ENCODE measurements at places on chromosomes 3 and 15.

GRCh38 chr3:122642935-122643334, 37.7 kb upstream of the PARP14 start:
- DNase-seq: no peak

DNA sequence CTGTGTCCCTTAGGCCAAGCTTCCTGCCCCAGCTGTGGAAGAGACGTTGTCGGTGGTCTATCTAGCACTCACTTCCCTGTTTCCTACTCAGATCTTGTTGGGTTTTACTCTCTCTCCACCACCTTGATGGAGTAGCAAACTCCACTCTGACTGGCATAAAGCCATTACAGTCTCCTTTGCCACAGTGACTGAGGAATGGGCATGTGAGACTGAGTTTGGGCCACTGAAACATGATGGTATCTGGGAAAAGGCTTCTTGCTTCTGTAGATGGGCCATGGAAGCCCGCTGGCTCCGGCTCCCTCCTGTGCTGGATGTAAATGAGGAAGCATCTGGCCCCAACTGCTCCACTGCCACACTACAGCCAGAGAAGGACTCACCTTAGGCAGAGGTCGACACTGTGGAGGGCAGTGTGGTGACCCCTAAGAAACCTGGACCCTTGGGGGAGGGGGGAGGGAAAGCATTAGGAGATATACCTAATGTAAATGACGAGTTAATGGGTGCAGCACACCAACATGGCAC, 9.4 kb upstream of the CAMK1 start:
- DNase-seq: no peak

DNA sequence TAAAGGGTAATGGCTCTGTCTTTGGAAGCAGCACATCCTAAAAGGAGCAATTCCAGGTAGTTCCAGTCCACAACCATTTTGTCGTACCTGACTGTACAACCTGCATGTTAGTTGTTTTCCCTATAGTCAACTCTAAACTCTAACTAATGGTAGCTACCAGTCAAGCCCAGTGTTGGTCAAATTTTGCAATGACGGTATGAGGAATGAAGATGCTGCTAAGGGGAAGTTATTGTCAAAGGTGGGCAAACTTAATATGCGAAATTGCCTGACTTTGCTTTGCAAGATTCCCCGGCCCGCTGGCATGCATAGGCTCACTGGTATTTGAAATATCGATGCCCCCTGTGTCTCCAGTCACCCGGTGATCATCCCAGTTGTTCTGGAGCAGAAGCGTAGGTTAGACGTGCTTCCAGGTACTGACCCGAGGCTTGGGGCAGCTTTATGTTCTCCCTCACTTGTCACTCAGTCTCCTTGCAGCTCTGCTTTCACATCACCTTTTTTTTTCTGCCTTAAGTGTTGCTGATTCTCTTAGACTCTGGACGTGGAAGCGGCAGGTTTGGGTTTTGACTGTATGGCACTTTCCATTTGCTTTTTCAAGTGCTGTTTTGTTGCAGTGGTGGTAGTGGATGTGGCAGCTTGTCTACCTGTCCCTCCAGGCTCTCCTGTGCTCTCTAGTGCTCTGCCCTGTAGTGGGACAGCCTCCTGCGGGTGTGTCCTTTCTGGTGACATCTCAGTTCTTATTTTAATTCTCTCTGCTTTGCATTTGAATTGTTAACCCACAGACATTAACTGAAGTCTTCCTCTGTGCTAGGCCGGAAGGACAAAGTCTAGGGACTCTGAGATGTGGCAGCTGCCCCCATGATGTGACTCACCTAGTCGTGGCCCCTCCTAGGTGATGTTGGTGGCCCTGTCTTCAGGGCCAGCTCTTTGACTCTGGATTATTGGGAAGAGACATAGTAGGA, 95.8 kb upstream of the UMPS start:
- DNase-seq: no peak

- DNase-seq: no peak
Measured at GRCh38 chr3:46874430-46874829, 3.1 kb upstream of the PTH1R start.

- no peak for DNase-seq
Measured at GRCh38 chr3:64805248-64805647, 117.4 kb upstream of the ADAMTS9 start.

GRCh38 chr3:46884427-46884826, 6.9 kb downstream of the PTH1R start:
- DNase-seq: no peak

GRCh38 chr3:105157067-105157765, 209.5 kb upstream of the ALCAM start:
- DNase-seq: no peak

DNA sequence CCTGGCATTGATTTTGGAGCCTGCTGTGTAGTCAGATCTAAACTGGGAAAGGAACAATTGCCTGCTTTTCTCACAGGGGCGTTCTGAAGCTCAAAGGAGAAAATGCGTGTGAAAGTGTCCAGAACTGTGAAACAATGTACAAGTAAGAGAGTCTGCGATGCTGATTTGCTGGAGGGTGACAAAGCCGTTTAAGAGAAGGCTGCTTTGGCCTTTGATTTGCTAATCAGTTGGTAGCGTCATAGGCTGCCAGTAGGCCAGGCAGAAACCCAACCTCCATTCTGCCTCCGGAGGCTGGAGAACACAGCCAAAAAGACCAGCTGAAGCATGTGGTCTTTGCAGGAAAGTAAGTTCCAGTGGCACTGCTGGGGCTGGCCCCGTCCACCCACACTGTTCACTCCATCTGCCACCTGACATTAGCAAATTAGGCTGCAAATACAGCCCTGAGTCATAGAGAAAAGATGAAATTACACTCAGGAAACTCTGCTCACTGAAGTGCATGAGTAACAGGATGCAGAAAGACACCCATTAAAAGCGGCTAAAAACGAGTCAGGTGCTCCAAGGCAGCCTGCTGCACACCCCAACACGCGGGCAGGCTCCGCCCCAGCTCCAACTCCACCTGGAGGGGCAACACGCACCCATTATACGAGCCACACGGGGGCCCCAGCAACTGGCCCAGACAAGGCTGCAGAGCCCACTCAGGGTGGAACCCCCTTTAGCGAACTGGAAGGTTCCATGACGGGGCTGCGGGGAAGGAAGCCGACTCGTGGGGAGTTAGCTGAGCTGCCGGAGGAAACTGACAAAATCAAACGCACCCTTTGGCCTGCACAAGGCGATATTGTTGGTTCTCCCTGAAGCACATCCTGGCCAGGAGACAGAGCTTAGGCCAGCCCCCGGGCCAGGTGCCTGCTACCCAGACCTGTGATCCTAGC, 31.6 kb downstream of the ZDHHC19 start:
- DNase-seq: peak; percentile 41

DNA sequence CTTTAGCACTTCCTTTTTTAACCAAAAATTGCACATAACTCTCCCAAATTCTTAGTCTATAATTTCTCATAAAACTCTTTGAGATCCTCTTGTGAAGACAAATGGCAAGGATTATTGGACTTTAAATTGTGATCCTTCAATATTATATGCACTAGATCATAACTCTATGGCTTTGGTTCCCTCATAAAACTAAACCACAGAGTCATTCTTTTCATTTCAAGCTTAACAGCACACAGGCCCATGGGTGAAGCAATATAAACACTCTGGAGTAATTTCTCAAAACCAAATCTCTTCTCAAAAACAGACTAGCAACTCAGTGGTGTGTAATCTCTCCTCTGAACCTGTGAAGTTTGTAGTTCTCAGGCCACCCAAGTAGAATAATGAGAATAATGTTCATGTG, 171.0 kb upstream of the NECTIN3 start:
- DNase-seq: no peak
